Stimulated activated CD8-positive, alpha-beta memory T cell treated with anti-CD3 and anti-CD28 coated beads, Interleukin-4, amount 100 ng/mL, for 1 hour (primary cell): ENCODE measurements at places on chromosomes 12 and 14.

- DNase-seq, result no peak
Observed at GRCh38 chr12:3897371-3897971, 24.3 kb upstream of the PARP11 start.

- no peak for DNase-seq
Observed at GRCh38 chr12:123941624-123942237, 30.9 kb downstream of the CCDC92 start.

- no peak for DNase-seq
Observed at GRCh38 chr12:6820166-6820565, 1.5 kb upstream of the GPR162 start.

DNA sequence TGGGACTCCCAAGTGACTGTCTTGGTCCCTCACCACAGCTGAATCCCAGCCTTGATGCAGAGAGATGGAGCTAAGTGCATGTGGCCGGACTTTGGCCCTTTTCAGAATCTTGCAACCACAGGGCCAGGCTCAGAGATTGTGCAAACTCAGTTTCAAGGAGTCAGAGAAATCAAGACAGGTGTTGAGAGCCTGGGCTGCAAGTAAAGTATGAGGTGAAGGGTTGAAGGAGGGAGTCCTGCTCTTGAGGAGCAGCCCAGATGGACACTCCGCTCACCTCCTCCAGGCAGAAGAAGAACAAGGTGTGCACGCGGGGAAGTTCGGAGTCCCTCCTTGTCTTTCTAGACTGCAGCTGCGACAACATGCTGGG is 6.3 kb upstream of the BMP4 start:
- DNase-seq, result no peak

DNA sequence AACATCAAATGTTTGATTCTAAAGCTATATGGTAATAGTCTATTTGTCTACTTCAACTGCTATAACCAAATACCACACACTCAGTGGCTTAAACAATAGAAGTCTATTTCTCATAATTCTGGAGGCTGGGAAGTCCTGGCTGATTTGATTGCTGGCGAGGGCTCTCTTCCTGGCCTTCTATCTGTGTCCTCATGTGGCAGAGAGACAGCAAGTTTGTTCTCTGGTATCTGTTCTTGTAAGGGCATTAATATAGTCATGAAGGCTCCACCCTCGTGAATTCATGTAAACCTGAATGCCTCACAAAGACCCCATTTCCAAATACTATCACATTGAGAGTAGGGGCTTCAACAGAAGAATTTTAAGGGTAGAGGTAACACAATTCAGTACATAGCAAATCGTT is 34.1 kb downstream of the TRMT5 start:
- no peak for DNase-seq

DNA sequence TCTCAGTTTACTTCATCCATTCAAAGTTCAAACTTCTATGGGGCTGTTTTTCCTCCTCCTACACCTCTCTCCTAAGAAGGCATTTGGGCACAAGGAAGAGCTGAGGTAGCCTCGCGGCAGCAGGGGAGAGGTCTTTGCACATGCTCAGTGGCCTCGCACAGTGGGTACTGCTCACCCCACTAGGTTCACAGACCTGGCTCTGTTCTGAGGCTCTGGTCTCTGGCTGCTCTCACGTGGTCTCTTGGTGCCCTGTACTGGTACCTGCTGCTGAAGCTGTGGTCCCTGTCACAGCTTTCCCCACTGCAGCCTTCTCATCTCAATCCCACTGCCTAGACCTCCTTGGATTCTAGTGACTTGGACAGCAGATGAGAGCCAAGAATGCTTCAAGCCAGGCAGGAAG is 134.7 kb upstream of the CRY1 start:
- DNase-seq, result no peak

DNA sequence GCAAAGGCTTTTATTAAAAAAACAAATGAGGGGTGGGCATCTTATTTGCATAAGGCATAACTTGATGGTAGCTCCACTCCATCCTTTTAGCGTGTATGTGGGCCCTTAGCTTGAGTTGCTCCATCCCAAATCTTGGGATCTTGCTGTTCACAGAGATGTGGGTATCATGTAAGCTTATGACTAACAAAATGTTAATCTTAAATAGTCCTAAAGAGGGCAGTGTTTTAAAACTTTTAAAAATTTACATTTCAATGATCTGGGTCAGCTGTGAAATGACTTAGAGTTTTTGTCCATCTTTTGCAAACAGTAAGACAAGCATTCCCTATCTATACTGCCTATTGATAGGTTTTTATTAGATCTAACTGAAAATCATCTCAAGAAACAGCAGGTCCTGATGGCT is 86.0 kb downstream of the SLCO1A2 start:
- no peak for DNase-seq

GRCh38 chr12:95549392-95550084 is 1.7 kb downstream of the USP44 start:
- no peak for DNase-seq

DNA sequence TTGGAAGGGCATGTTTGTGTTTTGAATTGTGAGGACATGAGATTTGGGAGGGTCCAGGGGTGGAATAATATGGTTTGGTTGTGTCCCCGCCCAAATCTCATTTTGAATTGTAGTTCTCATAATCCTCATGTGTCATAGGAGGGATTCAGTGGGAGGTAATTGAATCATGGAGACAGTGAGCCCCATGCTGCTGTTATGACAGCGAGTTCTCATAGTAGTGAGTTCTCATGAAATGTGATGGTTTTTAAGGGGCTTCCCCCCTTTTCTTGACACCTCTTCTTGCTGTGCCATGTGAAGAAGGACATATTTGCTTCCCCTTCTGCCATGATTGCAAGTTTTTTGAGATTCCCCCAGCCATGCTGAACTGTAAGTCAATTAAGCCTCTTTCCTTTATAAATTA is 260.0 kb downstream of the DUSP6 start:
- no peak for DNase-seq
